ENCODE measurements at places on chromosomes 4 and X.

DNA sequence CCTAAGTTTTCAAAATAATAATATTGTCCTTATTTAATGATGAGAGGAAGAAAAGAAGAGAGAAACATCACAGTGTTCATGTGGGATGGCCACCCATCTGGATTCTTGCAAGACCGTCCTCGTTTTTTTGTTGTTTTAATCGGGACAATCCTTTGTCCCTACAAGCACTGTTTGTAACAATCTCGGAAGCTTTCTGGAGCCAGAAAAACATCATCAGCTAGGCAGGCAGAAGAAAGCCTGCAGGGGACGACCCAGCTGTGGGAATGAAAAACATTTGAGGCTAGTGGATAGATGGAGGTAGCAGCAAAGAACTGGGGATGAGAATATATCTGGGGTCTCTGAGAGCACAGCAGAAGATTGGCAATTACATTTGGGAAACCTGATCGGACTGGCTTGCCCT lies 105.6 kb downstream of the DKK2 start:
- DNase-seq, result no peak

- no peak for DNase-seq
These were observed 162.4 kb upstream of the GPRIN3 start for GRCh38 chr4:89469930-89470375.

DNA sequence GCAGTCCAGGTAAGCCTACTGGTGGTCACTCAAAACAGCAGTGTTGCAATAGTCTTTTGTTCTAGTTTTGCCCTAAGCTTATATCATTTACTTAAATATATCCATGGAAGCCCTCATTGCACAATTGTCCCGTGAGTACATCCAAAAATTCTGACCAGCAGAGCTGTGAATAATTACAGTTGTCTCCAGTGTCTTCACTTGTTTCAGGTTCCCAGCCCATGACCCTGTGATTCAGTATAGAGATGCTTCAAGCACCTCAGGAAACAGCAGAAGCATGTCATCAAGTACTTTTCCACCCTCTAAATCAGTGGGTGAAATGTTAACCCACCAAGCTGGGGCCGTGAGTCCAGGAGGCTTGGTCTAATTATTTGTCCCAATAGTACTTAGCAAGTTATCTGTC lies 214.9 kb upstream of the RPS6KA3 start:
- no peak for DNase-seq

- no peak for DNase-seq
These were observed 115.1 kb downstream of the RBM47 start for GRCh38 chr4:40514497-40514951.

DNA sequence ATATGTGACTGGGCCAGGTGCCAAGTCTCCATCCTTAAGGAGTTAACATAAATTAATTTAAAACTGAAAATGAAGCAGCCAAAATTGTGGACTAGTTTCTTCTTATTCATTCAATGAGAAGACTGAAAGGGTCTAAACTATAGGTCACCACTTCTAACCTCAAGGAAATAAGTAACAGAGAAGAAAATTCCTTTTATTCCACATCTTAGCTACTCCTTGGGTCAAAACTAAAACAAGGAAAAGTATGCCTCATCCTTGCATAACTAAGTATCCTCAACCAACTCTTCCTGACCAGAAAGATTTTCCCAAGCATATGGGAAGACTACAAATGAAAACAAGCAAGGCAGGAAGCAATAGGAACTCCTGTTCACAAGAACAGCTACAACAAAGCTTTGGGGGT lies 71.2 kb downstream of the ZNF827 start:
- no peak for DNase-seq

DNA sequence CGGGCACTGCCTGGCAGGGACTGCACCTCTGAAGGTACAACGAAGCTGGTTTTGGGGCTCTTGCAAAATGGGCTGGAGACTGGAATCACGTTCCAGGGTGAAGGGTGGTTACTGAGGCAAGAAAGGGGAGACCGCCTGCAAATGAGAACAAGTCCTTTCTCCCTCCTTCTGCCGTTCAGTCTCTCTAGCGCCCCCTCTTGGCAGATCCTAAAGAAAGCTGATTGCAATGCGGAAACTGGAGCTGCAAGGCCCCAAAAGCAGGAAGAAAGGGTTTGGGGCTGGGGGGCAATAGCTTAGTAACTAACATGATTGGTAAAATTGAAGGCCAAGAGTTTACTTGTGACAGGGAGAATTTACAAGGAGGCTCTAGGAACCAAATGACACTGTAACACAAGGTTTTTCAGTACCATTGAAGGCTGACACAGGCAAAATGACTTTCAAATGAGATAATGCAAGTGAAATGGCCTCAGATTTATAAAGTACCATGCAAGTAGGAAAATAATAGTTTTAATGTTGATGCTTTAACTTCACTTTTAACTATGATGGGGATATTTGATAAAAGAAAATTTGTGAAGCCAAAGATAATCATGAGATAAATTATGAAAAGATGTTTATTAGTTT lies 222.7 kb upstream of the HAND2 start:
- no peak for DNase-seq

DNA sequence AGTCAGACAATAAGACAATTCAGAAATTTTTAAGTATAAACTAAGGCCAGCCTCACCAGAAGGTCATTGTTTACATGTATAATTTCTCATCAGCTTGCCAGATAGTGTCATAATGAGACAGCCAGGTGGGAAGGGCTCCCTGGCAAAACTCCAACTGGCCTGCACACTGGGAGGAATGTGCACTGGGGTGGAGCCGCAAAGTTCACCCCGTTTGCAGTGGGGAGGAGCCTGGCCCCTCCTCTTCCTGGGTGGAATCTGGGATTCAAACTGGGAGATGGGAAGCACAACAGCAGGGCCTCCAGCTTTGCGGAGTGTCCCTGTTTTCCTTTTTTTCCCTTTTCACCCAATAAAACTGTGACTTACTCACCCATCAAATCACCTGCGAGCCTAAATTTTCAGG lies 329.9 kb downstream of the SMARCA1 start:
- DNase-seq, result no peak

DNA sequence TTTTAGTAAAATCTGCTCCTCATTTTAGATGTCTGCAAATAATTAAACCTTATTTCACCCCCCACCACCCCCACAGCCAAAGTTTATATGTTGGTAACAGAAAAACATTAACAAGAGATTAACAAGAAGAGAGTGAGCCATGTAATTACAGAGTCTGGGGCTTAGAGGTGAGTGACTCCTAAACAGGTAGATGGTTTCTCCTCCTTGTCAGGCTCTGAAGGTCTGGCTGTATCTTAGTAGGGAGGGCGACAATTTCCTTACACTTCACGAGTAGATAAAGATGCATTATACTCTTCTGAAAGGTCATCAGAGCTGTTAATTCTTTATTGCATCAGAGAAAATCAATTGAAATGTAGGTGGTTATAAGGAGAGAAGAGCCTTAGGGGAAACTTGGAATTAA lies 171.8 kb upstream of the ANKRD50 start:
- no peak for DNase-seq

GRCh38 chr4:26226629-26227376 lies 94.0 kb upstream of the RBPJ start:
- no peak for DNase-seq

DNA sequence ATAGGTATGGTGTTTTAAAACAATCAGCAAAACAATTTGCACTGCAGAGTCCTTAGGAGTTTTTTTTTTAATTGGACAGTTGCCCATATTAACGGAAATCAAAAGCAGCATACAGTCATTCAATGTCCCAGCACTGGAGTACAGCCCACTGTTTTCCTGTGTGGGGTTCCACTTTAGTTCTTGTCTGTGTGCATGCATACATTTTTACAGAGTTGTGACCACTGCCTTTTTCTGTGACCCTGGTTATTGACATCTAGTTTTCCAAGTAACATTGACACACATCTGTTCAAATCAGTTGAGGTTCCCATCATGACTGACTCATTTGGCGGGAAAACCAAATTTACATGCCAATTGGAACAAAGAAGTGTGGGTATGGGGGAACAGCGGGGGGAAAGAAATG lies 83.3 kb downstream of the HPRT1 start:
- no peak for DNase-seq

DNA sequence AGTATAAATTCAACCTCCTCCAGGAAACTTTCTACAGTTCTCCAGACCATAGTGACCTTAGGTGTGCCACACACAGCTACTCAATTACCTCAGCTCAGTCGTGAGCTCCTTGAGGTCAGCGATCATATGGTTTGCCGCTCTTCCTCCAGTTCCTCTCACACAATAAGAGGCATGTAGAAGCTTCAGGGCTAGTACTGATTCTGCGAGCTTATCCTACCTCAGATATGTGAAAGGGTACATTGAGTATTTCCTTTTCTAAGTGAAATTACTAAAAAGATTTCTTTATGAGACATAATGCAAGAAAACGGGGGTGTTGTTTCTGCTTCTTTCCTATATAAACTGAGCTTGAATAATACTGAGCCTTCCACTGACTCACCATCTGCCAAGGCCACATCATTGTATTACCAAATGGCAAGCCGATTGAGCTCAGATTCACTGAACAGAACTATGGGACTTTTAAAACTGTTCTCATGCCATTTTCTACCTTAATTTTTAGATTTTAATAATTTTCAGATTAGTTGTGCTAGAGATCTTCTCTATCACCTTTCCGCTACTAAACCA lies 183.1 kb downstream of the HS6ST2 start:
- no peak for DNase-seq

- no peak for DNase-seq
These were observed 44.3 kb downstream of the NELFA start for GRCh38 chr4:1964443-1964842.

DNA sequence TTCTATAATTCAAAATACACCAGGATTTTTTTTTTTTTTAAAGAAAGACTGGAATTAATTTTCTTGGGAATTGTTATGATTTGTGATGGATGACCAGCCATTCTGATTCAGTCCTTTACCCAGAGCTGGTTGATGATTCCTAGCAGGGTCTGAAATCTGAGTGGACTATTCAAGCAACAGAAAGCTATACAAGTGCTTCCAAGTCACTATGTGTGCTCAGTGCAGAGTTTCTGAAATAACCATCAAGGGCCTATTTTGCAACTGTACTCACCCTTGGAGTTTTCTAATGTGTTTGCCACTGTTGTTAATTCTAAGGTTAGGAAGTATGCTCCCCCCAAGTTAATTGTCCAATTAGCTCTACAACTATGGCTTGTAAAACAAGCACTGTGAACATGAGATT lies 137.7 kb upstream of the RAPGEF2 start:
- DNase-seq, result no peak

DNA sequence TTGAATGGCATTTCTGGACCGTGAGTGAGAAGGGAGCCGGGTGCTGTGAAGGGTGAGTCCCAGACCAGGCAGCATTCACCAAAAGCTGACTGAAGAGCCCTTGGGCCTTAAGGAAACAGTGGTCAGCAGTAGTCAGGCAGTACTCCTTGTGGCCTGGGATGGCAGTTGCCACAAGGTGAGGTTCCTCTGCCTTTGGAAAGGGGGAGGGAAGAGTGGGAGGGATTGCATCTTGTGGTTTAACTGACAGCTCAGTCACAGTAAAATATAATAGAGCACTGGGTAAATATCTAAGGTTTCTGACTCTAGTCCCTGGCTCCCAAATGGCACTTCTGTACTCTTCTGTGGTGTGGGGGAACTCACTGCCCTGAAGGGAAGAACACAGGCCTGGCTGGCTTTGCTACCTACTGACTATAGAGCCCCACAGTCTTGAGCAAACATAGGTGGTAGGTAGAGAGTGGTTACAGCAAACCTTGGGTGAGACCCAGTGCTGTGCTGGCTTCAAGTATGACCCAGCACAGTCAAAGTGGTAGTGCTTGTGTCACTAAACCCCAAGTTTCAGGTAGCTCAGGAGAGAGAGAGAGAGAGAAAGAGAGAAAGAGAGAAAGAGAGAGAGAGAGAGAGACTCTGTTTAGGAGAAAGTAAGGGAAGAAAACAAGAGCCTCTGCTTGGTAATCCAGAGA lies 154.2 kb downstream of the TEX11 start:
- no peak for DNase-seq

- no peak for DNase-seq
These were observed 101.1 kb downstream of the VCX3B start for GRCh38 chrX:8565729-8566128.

- DNase-seq, result no peak
These were observed 64.8 kb downstream of the TBC1D9 start for GRCh38 chr4:140691369-140691768.

DNA sequence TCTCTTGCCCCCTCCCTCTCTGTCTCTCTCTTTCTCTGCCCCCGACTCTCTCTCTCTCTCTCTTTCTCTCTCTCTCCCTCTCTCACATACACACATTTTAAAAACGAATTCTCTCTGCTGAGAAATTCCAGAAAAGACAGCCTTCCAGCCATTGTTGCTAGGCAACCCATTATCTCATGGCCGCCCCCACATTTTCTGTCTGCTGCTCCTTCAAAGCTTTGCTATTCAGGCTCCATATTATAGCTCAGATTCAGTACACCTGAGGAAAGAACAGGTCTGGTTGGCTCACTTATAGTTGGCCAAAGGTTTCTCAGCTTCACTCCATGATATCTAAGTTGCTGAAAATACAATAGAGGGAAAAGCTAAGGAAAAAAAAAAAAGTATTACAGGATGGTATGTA lies 174.4 kb upstream of the RADX start:
- DNase-seq, result no peak

DNA sequence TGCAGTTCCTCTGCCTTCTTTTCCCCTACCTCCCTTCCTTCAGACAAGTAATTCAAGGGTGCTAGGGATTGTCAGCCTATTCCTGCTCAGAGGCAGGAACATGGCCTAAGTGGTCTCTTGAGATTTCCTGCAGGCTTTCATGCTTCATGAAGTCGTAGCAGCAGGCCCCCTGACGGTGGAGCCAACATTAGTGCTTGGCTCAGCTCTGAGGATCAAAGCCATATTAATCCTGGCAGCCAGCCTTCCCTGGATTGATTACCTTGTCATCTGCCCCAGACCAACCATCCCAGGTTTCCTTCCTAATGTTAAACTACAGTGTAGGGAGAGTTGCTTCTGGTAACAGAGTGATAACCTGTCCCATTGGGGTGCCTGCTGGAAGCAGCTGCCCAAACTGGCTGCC lies 84.1 kb downstream of the SLC16A2 start:
- no peak for DNase-seq

DNA sequence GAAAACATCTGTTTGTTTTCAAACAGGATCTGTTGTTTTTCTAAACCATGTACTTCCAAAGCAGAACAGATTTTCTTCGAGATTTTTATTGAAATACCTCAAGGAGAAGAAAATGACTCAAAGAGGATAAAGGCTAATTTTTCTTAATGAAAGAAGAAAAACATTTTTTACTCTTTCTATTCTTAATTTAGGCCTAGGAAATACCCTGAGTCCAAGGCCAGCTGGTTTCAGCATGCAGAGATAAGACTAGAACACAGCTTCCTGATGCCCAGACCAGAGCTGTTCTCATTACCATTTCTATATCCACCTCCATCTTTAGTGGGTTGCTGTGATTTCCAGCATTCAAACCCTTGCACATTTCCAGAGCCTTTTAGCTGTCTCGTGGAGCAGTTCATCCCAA lies 18.3 kb downstream of the GAB1 start:
- no peak for DNase-seq

- DNase-seq, result no peak
These were observed 60.3 kb upstream of the RXFP1 start for GRCh38 chr4:158461336-158461735.

GRCh38 chr4:187417721-187418120 lies 577.9 kb upstream of the ZFP42 start:
- DNase-seq, result no peak
